ENCODE measurements at places on chromosomes 4 and X.
A peak's percentile ranks its signal among the peaks of the same experiment; 100 is the strongest.

- no peak for DNase-seq
Observed at GRCh38 chr4:82704156-82704555, 94.4 kb downstream of the SCD5 start.

- no peak for DNase-seq
Observed at GRCh38 chr4:94152466-94152865, 55.2 kb upstream of the SMARCAD1 start.

DNA sequence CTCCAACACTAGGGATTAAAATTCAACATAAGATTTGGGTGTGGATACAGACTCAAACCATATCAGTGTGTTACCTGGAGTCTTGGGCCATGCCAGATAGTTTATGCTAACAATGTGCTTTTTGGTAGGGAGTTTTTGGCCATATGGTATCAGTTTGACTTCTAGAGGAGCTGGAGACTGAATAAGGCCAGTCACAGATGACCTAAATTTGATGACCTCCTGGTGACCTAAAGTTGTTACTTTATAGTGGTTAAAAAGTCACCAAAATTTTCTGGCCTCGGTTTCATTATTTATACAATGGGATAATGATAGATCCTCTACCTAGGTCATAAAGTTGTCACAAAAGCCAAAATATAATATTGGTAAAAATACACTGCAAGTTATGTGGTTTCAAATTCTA, 877.1 kb downstream of the RAPGEF2 start:
- no peak for DNase-seq

DNA sequence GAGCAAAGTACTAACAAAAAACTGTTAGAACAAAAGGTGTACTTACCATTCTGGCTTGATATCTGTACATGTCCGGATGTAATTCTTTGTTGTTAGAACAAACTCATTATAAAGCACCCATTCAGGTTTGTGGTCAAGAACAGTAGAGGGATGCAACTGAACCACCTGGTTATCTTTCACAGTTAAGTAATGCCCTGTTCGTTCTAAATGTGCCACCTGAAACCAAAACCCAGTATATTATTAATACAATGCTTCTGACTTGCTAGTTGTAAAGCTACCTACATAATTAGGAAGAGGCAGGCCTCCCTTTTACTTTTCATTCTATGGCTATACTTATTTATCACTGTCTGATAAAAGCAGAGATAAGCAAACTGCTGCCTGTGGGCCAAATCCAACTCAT, 54.8 kb downstream of the DHX15 start:
- no peak for DNase-seq

- DNase-seq = no peak
Observed at GRCh38 chr4:122755675-122756074, 23.2 kb downstream of the BBS12 start.

DNA sequence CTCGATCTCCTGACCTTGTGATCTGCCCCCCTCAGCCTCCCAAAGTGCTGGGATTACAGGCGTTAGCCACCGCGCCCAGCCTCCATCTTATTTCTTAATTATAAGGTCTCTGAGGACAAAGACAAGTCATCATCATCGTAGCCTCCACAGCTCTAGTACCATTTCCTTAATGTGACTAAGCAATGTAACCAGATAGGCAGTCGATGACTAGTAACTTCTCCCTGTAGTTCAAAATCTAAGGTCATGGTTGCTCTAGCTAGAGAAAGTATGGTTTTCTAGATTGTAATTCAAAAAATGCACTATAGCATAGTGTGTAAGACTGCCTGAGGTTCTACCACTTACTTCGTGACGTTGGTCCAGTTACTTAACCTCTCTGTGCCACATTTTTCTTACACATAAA, 6.9 kb downstream of the SLC39A8 start:
- no peak for DNase-seq

DNA sequence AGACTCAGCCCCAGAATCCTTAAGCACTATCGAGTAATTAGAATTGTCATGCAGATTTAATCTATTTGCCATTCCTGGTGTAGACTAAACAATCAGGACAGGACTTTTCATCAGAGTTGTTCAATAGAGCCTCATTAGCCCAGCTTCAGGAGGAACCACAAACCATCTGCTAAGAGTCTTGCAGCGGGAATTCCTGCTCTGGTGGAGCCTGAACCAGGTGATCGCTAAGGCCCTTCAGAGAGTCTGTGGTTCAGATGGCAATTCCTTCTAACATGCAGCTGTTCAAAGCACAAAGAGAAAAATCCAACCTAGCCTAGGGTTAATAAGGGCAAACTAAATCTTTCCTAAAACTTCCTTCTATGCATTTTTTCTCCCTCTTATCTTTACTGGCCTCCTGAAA, 119.1 kb upstream of the CPEB2 start:
- DNase-seq = no peak

GRCh38 chr4:78517050-78517652, 34.4 kb upstream of the ANXA3 start:
- DNase-seq = peak; percentile 12

DNA sequence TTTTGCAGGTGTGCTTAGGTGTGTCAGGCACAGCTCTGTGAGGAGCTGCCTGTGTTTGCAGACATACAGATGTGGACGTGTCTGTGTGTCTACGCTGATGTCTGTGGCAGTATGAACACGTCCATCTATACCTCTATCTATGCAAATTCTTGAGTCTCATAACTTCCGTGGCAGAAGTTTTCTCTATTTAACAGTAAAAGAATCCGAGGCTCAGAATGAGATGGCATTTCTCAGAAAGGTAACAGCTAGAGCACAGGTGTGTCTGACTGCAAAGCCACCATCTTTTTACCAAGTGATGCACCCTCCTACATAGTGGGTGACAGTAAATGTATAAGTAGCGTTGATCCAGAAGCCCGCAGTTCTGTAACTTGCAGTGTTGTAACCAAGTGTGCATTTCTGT, 39.9 kb upstream of the CYP4V2 start:
- no peak for DNase-seq

- no peak for DNase-seq
Observed at GRCh38 chr4:8341691-8342090, 72.1 kb downstream of the HTRA3 start.

DNA sequence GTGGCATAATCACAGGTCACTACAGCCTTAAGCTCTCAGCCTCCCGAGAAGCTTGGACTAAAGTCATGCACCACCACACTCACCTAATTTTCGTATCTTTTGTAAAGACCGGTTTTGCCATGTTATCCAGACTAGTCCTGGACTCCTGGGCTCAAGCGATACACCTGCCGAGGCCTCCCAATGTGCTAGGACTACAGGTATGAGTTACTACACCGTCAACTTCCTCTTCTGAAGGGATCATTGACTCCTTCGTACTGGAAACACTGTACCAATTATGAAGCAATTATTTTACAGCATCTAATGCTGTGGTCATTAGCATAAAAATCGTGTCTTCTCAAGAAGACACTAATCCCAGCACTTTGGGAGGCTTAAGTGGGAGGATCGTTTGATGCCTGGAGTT, 35.2 kb downstream of the PDS5A start:
- DNase-seq = no peak

- DNase-seq = no peak
Observed at GRCh38 chrX:2526390-2526789, 25.6 kb upstream of the DHRSX start.

DNA sequence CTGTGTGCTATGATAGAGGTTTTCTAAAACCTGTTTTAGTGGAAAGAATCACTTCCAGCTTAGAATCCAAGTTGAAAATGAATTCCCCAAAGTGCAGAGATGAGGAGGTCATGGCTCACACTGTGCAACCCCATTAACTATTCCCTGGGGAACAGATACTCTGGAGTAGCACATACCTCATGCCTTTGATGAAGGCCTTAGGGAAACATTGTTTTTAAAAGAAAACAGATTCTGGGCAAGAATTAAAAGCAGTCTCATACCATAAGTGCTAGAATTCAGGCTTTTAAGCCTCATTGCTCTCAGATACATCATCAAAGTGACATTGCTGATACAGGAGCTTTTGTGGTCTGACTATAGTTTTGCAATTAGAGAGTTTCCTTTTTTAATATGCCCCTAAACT, 115.1 kb downstream of the NDST4 start:
- DNase-seq = no peak

- peak; percentile 0 for DNase-seq
Observed at GRCh38 chrX:97685753-97686152, 802.0 kb downstream of the RPA4 start.

DNA sequence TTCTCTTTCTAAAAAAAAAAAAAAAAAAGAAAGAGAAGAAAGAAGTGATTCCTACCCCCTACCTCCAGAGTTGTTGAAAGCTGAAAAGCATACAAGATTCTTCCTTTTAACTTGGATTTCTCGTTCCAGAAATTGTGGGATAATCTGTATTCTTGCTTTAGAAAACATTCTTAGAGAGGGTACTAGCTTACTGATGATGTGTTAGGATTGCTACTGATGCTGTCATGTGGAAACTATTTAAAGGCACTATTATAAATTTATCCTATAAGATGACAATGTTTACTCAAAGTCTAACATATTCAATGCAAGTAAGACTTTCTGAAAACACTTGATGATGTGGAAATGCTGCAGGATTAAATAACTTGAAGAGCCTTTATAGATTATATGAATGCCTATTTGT, 204.0 kb upstream of the PUDP start:
- DNase-seq = no peak

DNA sequence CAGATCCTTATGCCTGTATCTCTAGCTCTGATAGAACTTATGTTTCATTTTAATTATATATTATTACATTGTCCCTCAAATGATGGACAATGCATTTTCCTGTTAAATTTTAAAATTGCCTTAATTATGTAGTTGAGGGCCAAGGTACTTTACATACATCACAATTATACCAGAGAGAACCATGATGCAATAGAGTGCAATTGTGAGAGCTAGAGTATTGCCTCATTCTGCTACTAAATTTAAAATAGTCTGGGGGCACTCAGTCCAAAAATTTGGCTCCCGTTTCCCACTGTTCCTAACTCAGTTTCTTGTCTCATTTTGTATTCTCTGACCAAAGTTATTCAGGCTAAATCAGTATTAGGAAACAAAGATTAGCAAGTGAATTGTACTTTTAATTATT, 378.5 kb upstream of the ZFP42 start:
- no peak for DNase-seq

DNA sequence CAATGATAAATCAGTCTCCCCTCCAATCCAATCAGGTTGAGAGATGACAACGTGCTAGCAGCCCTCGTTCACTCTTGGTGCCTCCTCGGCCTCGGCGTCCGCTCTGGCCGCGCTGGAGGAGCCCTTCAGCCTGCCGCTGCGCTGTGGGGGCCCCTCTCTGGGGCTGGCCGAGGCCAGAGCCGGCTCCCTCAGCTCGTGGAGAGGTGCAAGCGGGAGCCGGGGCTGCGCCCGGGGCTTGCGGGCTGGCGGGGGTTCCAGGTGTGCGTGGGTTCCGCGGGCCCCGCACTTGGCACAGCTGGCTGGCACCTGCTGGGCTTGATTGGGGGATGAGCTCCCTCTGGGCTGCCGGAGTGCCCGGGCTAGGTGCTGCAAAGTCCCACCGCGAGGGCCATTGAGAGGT, 40.9 kb upstream of the PRSS48 start:
- no peak for DNase-seq

GRCh38 chr4:80926446-80926845, 104.1 kb upstream of the BMP3 start:
- DNase-seq = no peak

DNA sequence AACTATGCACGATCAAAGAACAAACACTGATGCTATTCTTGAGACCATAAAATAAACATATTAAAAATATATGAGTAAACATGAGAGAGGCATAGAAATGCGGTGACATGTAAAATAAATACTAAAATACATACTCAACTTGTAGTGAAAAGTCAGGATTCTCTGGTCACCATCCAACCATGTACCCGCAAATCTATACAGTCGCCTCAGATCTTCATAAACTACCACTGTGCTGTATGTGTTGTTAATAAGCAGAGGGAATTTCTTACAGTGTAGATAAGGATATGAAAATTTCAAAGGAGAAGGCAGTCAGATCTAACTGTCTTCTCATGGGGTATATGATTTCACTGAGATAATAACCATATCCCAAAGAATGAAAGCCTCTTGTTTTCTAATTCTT, 67.8 kb upstream of the FAM47B start:
- DNase-seq = no peak

DNA sequence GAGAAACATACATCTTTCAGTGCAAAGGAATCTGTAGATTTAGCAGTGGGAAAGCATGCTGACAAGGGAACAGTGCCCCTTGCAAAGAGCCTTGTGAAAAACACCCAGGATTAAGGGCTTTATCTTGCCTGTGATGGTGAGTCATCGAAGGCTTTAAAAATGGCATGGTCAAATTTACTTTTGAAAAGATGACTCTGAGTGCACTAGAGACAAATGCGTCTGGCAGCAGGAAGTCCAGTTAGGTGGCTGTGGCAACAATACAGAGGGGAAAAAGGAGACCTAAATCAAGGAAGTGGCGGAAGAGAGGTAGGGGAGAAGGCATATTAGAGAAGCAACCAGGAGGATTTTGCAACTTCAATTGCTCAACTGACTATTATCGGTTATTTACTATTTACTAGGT, 472.6 kb upstream of the CPEB2 start:
- DNase-seq = no peak

DNA sequence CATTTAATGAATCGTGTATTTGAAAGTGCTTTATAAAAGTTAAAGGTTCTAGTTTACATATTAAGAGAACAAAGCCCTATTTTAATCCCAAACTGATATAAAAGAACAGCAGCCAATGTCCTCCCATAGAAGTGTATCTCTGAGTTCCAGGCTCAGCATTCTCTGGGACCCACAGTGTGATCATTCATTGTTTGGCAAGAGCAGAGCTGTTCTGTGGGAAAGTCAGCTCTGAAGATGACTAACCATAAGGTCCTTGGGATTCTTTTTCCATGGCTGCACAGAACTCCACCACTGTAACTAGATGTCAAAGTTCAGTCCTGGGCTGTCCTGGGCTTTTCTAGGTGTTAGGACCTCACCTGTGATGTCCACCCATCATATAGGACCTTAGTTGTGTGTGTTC, 157.0 kb upstream of the TLL1 start:
- DNase-seq = no peak

GRCh38 chr4:76232681-76233080, 18.8 kb upstream of the FAM47E start:
- DNase-seq = no peak

GRCh38 chrX:23838953-23839352, 56.0 kb downstream of the SAT1 start:
- no peak for DNase-seq

- no peak for DNase-seq
Observed at GRCh38 chr4:185651137-185651677, 115.9 kb upstream of the PDLIM3 start.

DNA sequence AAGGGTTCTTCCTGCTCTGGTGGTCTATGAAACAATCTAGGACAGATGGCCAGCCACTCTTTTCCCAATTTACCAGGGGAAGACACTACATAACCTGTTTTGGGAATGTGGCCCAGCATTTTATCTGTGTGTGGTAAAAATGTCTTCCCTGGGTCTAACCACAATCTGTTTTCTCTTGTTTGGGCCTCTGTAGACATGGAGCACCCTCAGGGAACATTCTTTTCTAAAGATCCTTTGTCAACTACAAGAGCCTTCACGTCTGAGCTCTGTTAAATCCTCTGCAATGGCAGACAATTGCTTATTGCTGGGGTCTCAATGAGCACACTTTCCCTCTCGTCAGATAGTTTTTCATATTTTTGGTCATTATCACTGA, 35.5 kb downstream of the PLAC1 start:
- no peak for DNase-seq

Data from SHP77 (cell line).